ENCODE measurements at places on chromosomes 7 and 10.

- DNase-seq, result no peak
Measured at GRCh38 chr10:52818019-52818418, 45.4 kb upstream of the MBL2 start.

GRCh38 chr10:13396369-13396768, 48.3 kb upstream of the SEPHS1 start:
- no peak for DNase-seq

DNA sequence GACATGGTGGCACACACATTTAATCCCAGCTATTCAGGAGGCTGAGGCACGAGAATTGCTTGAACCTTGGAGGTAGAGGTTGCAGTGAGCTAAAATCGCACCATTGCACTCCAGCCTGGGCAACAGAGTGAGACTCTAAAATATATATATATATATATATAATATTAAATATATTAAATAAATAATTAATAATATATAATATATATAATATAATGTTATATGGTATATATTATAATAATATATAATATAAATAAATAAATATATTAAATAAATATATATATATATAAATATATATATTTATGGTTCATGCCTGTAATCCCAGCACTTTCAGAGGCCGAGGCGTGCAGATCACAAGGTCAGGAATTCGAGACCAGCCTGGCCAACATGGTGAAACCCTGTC, 33.9 kb upstream of the PBLD start:
- no peak for DNase-seq

GRCh38 chr10:100725869-100726426, 19.4 kb upstream of the PAX2 start:
- no peak for DNase-seq

DNA sequence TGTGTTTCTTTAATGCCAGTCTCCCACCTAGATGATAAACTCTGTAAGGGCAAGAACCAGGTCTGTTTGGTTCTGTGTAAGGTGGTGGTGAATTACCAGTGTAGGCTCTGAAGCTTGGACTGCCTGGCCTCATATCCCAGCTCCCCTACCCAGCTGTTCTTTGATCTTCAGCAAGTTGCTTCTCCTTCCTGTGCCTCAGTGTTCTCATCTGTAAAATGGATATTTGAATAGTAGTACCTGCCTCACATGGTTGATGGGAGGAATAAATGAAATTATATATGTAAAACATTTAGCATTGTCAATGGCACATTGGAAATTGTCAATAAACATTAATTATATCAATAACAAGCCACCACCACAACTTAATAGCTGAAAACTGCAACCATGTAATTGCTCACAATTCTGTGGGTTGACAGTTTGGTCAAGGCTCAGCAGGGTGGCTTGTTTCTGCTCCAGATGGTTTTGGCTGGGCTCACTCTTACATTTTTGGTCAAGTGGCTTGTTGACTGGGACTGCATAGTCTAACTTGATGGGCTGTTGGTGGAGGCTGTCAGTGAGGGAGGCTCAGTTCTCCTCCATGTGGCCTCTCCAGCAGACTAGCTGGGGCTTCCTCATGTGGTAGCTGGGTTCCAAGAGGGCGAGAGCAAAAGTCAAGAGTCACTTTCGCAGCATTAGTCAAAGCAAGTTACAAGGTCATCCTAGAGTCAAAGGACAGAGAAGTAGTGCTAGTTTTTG, 84.5 kb upstream of the DUSP5 start:
- no peak for DNase-seq

DNA sequence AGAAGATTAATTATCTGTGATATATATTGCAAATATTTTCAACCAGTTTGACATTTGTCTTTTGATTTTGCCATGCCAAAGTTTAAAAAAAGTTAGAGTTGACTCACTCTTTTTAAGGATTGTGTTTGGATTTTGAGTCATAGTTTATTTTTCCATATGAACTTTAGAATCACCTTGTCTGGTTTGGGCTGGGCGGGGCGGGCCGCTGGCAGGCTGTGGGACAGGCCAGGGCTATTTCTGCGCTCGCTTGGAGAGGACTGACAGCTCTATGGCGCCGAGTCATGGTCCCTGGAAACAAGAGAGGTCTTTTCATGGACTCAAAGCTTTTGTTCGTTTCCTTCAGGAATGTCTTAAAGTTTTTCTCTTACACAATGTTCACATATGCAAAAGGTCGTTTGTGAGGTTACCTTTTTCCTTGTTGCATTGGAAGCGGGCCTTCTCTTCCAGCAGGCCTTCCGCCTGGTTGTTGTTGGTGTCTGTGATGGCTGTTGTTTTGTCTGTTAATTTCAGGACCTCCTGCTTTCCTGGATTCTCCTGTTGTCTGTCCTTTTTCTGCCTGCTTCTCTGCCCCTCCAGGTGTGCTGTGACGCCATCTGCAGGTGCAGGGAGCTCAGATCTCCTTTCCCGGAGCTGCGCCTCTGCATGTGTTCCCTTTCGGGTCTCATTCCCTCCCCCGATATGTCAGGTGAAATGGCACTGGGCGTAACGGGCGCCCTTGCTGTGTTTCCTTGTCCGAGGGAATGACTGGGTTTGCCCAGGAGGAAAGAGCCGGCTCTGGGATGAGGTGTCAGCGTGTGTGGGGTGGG, 53.8 kb downstream of the INPP5A start:
- no peak for DNase-seq

DNA sequence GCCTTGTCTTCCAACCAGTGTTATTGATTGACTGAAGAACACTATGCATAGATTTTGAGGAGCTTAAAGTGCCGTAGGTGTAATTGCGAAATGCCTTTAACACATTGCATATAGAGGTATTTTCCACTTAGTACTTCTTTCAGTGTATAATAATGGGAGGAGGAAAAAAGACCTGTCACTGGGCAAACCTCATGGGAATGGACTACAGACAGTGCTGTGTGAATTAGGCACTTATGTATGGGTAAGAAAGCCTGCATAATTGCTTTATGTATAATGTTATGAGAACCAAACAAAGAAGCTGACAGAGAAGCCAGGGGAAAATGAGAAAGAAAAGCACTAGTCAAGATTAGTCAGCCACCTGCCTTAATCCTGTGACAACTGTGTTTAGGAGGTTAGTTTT, 12.4 kb upstream of the SCRN1 start:
- no peak for DNase-seq

DNA sequence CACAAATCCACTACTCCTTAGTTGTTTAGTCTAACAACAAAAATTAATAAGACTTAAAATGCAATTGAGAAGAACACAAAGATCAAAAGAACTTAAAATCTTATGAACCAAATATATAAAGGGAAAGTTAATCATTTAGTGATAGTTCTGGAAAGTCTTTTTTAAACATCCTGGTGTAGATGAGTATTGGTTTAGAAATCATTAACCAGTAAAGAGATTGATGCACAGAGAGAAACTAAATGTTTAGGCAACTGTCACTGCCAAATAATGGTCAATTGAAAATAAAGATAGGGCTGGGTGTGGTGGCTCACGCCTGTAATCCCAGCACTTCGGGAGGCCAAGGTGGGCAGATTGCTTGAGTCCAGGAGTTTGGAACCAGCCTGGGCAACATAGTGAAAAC, 44.9 kb downstream of the SP8 start:
- no peak for DNase-seq

GRCh38 chr7:47149208-47149839, 432.6 kb downstream of the TNS3 start:
- DNase-seq, result no peak

- DNase-seq, result no peak
Measured at GRCh38 chr10:112229901-112230300, 46.3 kb upstream of the GPAM start.

DNA sequence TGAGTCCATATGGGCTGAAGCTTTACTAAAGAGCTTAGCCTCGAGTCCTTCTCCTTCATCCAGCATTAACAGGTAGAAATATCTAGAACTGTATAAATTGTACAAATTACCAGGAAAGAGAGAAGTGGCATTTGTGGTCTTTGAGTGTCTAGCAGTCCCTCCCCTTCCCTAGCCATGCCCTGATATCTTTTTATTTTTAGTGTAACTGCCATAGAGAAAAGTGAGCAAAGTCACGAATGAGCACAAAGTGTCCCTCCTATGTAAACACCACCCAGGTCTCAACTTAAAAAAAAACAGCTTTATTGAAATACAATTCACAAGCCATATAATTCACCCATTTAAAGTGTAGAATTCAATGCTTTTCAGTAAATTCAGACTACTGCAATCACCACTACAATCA, 339.0 kb upstream of the ZMIZ1 start:
- DNase-seq, result no peak

GRCh38 chr7:106327538-106328481, 43.0 kb upstream of the NAMPT start:
- no peak for DNase-seq

DNA sequence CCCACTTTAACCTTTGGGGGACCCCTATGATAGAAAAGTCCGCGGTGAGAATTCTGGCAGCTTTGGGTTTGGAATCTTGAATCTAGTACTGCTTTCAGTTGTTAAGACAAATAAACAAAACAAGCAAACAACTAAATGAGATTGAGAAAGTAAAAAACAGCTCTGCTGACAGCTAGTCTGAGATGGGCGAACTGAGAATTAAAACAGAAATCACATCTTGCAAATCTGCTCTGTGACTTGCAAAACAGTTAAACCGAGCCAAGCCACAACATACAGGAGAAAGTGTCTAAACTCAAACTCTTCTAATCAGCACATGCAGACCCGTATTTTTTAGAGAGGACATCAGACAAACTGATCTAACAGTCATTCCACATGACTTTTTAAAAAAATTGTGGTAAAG, 110.4 kb downstream of the SH2D4B start:
- DNase-seq, result no peak

- DNase-seq, result no peak
Measured at GRCh38 chr10:2222631-2223030, 485.3 kb upstream of the ADARB2 start.

DNA sequence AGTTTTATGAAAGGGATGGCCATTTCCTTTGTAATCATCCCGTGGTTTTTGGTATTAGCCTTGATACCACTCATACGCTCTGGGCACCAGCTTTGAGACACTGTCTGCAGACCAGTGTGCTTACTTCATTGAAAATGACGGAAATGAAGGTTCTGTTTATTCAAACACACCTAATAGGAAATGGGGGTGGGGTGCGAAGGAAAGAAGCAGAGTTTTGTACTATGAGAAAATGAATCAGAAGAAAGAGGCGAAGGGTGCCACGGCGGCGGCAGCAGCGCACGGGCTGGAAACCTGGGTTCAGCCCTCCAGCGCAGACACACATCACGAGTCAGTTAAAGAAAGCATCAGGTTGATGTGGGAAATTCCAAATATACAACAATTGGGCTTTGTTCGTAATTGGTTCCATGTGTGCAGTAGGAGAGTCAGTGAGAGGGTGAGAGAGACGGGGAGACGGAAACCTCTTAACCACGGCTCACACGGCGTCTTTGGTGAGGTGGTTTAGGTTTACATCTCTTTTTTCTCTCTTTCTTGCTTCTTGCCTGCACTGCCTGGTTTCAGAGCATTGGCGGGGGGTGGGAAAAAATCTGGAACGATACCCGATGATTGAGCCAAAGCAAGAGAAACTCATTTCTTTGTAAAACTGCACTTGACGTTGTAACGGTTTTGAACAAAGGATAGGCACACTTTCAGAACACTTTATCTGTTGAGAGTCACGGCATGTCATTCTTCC, 321.2 kb downstream of the FRMD4A start:
- peak; percentile 4 for DNase-seq

GRCh38 chr7:149109969-149110368, 16.2 kb downstream of the ZNF425 start:
- DNase-seq, result no peak

GRCh38 chr7:131786204-131786603, 229.8 kb upstream of the PODXL start:
- DNase-seq, result no peak

DNA sequence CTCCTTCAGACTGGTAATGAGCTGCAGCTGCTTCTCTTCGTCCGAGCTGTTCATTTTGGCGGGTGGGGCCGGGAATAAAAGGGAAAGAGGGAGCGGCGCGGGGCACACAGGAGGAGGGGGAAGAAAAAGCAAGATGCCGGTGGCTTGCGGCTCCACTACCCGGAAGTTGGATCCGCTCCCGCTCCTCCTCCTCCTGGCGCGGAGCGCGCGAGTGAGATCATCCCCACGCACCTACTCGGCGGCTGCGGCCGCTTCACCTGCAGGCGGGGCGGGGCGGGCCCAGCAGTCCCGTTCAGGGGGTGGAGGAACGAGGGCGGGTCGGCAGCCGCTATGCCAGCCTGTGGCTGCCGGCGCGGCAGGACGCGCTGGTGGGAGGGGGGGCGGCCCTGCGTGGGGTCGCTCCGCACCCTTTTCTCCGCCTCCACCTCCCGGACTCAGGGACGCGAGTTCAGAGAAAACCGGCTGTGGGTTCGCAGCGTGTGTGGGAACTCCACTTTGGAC, at the start of gene SHTN1:
Gene SHTN1 (minus strand): TSS at position 162 of the 501 bp plus-strand sequence. CDS start 108 bp downstream, at position 54.
- DNase-seq, result no peak

- DNase-seq, result no peak
Measured at GRCh38 chr10:113914956-113915355, 60.5 kb downstream of the NHLRC2 start.

GRCh38 chr7:116193329-116194087, 16.8 kb upstream of the TES start:
- DNase-seq, result no peak

- no peak for DNase-seq
Measured at GRCh38 chr7:127813991-127814541, 162.1 kb downstream of the SND1 start.

GRCh38 chr10:52541006-52541473, 227.0 kb downstream of the DKK1 start:
- no peak for DNase-seq

GRCh38 chr10:79399223-79399831, 46.1 kb downstream of the ZCCHC24 start:
- DNase-seq, result no peak

- no peak for DNase-seq
Measured at GRCh38 chr10:132326344-132326889, 5.6 kb upstream of the LRRC27 start.

DNA sequence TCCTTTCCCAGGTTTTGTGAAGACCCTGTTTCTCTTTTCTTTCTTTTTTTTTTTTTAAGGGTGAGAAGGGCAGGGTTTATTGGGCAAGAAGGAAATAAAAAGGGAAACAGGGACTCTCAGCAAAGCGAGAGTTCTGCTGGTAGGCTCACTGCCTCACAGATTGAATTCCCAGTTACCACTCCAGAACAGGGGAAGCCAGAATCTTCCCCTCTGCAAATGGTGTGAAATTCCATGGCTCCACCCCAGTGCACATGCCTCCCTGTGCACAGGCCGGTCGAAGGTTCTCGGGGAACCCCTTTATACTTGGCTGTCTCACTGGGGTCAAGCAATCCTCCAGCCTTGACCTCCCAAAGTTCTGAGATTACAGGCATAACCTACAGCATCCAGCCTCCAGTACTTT, 10.5 kb upstream of the GUSB start:
- DNase-seq, result no peak

GRCh38 chr10:114401195-114401791, 3.0 kb downstream of the AFAP1L2 start:
- DNase-seq, result no peak
